ENCODE measurements at places on chromosomes 5 and 9.

- H3K27me3 ChIP-seq = no peaks in the 10 kb centered on the region
- no peaks in the 10 kb centered on the region for H3K36me3 ChIP-seq
- H3K27ac ChIP-seq = no peak overlapping the region
- no peaks in the 10 kb centered on the region for H3K4me1 ChIP-seq
- no peak for DNase-seq
Measured at GRCh38 chr5:90843443-90843842, 284.8 kb downstream of the ADGRV1 start.

DNA sequence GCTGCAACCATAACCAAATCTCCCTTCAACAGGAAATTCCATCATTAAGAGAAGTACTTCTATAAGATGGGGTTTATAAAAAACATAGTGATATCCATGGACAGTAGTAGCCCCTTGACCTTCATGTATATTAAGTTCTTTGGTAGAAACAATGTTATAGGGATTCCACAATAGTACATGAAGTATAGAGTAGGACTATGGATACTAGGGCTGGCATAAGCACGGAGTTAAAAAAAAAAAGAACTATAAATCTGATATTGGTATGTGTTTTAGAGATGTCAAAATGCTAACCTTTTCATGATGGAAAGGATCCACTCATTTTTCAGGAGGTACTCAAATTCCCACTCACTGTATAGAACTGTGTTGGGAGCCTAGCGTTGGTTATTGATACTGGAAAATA lies 337.6 kb downstream of the FGF10 start:
- H3K4me3 ChIP-seq = no peak overlapping the region
- no peaks in the 10 kb centered on the region for H3K36me3 ChIP-seq
- H3K27me3 ChIP-seq = no peaks in the 10 kb centered on the region
- no peak for DNase-seq
- H3K27ac ChIP-seq = no peak overlapping the region

DNA sequence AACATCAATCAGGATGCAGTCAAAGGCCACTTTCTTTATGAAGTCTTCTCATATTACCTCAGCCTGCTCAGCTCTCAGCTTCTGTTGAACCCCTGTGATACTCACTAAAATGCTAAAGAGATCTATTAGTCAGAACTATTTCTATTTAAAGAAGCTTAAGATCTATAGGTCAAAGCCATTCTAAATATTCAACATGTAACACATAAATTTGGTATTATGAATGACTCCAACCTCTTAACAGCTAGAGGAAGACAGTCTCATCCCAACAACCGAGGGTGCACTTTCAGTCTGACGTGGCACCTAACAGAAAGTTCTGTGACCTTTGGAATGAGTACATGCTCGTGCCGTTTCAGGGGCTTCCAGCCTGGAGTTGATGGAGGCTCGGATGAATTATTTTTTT lies 301.5 kb upstream of the VLDLR start:
- DNase-seq = no peak
- H3K27ac ChIP-seq = no peak overlapping the region
- no peak overlapping the region for H3K4me3 ChIP-seq
- H3K27me3 ChIP-seq = no peaks in the 10 kb centered on the region

DNA sequence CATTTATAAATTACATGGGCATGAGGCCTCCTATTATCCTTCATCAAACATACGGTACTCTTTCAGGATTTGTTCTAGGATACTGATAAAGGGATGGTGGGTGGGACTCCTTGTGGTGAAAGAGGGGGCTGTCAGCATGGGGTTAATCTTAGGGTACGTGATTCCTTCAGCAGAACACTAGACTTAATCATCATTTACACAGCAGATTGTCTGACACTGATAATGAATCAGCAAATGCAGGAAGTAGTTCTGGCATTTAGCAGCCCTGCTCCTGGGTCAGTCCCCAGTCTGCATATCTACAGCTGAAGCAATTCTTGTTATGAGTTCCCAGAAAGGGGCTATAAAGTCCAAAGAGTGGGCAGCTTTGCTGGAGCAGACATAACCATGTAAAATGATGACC lies 384.6 kb downstream of the SPOCK1 start:
- H3K36me3 ChIP-seq = no peaks in the 10 kb centered on the region
- H3K4me3 ChIP-seq = no peak overlapping the region
- no peaks in the 10 kb centered on the region for H3K27me3 ChIP-seq
- no peaks in the 10 kb centered on the region for H3K4me1 ChIP-seq

DNA sequence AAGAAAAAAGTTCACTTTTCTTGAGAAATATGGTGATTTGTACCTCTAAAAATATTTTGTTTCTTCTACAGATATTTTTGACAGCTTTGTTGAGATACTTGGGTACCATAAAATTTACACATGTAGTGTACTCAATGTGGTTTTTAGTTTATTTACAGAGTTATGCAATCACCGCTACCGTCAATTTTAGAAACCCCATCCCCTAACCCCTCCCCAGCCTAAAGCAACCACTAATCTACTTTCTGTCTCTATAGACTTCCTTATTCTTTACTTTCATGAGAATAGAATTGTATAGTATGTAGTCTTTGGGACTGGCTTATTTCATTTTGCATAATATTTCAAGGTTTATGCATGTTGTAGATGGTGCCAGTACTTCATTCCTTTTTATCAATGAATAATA lies 45.0 kb upstream of the TDRD7 start:
- no peak overlapping the region for H3K4me3 ChIP-seq
- no peaks in the 10 kb centered on the region for H3K36me3 ChIP-seq
- no peaks in the 10 kb centered on the region for H3K27me3 ChIP-seq
- no peak for DNase-seq

DNA sequence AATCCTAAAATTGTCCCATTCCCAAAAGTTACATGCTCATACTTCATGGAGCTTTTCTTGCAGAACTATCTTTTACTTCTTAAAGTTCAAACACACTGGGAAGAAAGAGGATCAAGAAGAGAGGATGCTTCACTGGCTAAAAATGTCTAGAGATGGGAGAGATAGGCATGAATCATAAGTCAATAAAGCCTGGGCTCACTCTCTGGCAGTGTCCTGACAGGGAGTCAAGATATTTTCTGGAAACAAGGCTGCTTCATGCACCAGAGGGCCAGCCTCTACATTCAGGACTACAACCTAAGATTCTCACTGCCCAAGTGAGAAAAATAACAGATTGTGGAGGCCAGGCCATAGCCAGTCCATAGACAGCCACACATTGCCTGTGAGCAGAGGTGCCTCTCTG lies 1358.4 kb downstream of the EFNA5 start:
- no peak for DNase-seq
- H3K4me3 ChIP-seq = no peak overlapping the region
- H3K4me1 ChIP-seq = no peaks in the 10 kb centered on the region
- H3K36me3 ChIP-seq = no peaks in the 10 kb centered on the region
- H3K27ac ChIP-seq = no peak overlapping the region

GRCh38 chr5:87231037-87231808 lies 36.5 kb upstream of the RASA1 start:
- H3K36me3 ChIP-seq = no peaks in the 10 kb centered on the region
- H3K4me1 ChIP-seq = peaks cover 6% of the 10 kb centered on the region
- no peaks in the 10 kb centered on the region for H3K27me3 ChIP-seq
- DNase-seq = no peak

DNA sequence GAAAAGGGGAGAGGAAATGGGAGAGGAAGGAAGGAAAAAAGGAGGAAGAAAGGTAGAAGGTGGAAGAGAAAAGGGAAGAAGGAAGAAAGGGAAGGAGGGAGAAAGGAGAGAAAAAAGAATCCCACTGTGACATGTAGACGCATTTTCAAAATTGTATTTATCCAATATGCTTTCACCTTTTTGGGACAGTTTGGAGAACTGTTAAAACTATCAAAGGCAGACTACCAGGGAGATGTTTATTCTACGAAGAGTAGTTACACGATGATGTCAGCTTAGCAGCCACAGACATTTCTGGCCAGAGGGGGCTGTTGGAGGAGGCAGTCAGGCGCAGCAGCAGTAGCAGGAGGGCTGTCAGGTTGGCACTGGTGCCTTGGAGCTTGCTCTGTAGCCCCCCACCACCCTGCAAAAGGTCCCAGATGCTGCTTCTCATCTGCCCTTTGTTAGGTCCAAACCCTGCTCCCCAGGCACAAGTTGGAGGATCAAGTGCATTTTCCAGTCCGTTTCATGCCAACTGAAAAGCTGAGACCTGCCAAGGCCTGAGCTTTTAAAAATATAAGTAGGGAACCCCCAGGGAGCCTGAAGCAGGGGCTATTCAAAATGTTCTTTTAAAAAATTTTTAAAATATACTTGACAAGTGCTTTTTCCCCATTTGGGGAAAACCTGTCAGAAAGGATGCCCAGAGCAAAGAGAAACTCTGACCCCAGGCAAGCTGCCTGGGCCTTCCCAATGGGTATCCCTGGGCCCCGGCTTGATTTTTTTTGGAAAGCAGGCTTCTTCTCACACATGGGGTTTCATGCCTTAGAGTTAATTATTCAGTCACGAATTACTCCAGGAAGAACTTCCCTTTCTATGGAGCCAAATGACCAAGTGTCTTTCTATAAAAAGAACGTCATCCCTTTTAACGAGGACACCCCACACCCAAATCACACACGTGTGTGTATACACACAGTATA lies 203.3 kb downstream of the SLIT3 start:
- no peak overlapping the region for H3K4me3 ChIP-seq
- H3K27ac ChIP-seq = peak overlapping the region; percentile 28
- peaks cover 52% of the 10 kb centered on the region for H3K4me1 ChIP-seq
- H3K36me3 ChIP-seq = no peaks in the 10 kb centered on the region
- no peak for DNase-seq

- no peak overlapping the region for H3K4me3 ChIP-seq
- H3K27me3 ChIP-seq = no peaks in the 10 kb centered on the region
- H3K4me1 ChIP-seq = no peaks in the 10 kb centered on the region
- H3K27ac ChIP-seq = no peak overlapping the region
Measured at GRCh38 chr9:37710046-37710445, 43.6 kb upstream of the TRMT10B start.

DNA sequence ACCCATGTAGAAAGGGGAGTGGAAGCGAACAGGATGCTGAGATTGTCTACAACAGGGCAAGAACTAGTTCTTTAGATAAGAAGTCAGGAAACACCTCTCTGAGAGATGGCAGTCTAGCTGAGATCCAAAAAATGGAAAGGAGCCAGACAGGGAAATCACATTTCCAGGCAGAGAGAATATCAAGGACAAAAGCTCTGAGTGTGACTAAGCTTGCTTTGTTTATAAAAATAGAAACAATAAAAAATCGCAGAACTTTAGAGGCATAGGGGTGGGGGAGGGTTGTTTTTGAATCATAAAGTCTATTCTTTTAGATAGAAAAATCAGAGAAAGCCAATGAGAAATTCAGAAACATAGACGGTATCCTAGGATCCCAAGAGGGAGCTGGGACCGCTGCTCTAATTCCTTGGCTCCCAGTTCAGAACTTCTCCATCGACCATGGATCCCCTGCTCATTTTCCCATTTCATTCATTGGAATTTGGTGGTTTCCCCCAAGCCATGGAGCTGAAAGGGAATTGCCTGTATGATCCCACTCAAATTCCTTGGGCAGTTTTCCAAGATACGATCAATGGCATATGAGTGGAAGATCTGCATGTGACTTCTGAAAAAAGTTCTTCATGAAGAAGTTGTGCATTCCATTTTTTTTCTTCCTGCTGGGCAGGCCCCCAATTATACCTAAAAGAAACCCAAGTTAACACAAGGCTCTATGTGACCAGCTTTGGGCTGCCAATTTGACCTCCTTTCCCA lies 182.0 kb downstream of the GRIA1 start:
- H3K36me3 ChIP-seq = no peaks in the 10 kb centered on the region
- H3K4me3 ChIP-seq = no peak overlapping the region
- no peaks in the 10 kb centered on the region for H3K27me3 ChIP-seq
- DNase-seq = no peak

- H3K27ac ChIP-seq = no peak overlapping the region
- H3K4me1 ChIP-seq = peaks cover 35% of the 10 kb centered on the region
- no peak overlapping the region for H3K4me3 ChIP-seq
- no peaks in the 10 kb centered on the region for H3K27me3 ChIP-seq
Measured at GRCh38 chr5:116669261-116670031, 94.8 kb upstream of the SEMA6A start.

- H3K36me3 ChIP-seq = no peaks in the 10 kb centered on the region
- no peak overlapping the region for H3K4me3 ChIP-seq
- H3K27ac ChIP-seq = no peak overlapping the region
- H3K4me1 ChIP-seq = no peaks in the 10 kb centered on the region
- H3K27me3 ChIP-seq = no peaks in the 10 kb centered on the region
Measured at GRCh38 chr9:137373611-137373980, 49.4 kb downstream of the EXD3 start.

DNA sequence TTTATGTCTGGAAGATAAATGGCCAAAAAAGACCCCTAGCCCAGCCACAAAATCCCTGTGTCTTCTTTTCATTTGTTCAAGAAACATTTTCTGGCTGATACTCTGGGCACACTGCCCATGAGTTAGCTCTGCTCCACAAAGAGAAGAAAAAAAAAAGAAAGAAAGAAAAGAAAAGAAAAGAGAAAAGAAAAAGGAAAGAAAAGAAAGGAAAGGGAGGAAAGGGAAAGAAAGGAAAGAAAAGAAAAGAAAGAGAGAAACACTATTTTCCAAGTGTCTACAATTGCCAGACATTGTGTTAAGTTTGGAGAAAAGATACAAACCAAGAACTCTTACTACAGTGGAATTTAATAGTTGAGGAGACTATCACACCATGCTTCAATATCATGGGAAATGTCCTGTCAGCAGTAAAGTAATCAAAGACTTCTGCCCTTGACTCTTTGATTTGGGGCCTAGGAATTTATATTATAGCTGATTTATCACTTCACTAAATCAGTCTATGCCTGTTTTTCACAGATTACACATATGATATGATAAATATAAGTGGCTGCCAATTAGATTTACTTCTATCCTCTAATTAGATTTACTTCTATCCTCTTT lies 3.0 kb downstream of the TRMO start:
- no peak overlapping the region for H3K4me3 ChIP-seq
- no peak for DNase-seq
- H3K4me1 ChIP-seq = no peaks in the 10 kb centered on the region
- H3K36me3 ChIP-seq = no peaks in the 10 kb centered on the region
- no peak overlapping the region for H3K27ac ChIP-seq
- no peaks in the 10 kb centered on the region for H3K27me3 ChIP-seq

GRCh38 chr5:143554187-143554717 lies 150.8 kb upstream of the NR3C1 start:
- H3K4me3 ChIP-seq = no peak overlapping the region
- DNase-seq = no peak
- H3K27me3 ChIP-seq = no peaks in the 10 kb centered on the region
- peaks cover 13% of the 10 kb centered on the region for H3K4me1 ChIP-seq
- H3K27ac ChIP-seq = no peak overlapping the region
- H3K36me3 ChIP-seq = no peaks in the 10 kb centered on the region

GRCh38 chr9:100668024-100668423 lies 90.1 kb downstream of the CAVIN4 start:
- DNase-seq = no peak
- no peak overlapping the region for H3K4me3 ChIP-seq
- no peaks in the 10 kb centered on the region for H3K4me1 ChIP-seq
- H3K36me3 ChIP-seq = no peaks in the 10 kb centered on the region
- H3K27me3 ChIP-seq = no peaks in the 10 kb centered on the region
